ENCODE measurements at places on chromosomes 5 and 9. TPM values are rescaled to one million over a fixed set of nuclear protein-coding genes. Genes with fewer than 3 reads are reported as not detected.

Gene SLC6A18
- polyA plus RNA-seq: not detected

Gene SMC2
- 5.0 TPM for polyA plus RNA-seq

DNA sequence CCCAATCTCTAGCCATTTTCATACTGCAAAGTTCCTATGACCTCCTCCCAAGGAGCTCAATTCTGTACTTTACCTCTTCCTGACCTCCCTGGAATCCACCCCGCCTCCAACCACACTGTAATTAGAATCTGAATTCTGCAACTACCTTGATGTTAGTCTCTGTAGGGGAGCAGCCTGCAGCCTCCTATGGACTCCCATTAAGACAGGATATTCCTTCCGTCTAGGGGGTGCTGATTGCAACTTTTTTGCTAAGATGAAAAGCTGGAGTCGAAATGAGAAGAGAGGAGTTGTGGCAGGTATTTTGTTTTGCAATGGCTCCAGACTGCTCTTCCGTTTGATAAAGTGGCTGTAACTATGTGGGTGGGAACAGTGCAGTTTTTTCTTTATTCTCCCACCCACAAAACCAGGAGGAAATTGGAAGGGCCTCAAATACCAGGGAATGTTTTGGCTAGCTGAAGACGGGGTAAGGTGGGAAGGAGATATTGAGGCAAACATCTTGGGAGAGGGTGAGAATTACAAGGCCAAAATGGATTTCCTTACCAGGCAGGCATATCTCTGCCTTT, 23.8 kb downstream of the ANXA2R start:
- DNase-seq: no peak

DNA sequence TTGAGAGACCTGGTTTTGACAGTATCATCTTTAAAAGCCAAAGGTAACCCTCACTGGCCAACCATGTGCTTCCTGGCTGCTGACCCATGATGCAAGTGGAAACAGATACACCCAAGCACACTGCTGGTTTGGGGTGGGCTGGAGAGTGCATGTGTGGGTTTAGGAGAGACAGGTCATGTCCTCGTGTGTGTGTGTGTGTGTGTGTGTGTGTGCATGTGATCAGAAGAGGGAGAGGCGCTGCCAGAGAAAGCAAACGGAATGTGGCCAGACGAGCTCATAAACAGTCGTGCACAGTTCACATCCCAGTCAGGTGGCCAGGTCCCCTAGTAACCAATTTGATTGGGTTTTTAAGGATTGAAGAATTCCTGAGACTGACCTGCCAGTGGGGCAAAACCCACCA, 112.8 kb upstream of the ICE1 start:
- no peak for DNase-seq

DNA sequence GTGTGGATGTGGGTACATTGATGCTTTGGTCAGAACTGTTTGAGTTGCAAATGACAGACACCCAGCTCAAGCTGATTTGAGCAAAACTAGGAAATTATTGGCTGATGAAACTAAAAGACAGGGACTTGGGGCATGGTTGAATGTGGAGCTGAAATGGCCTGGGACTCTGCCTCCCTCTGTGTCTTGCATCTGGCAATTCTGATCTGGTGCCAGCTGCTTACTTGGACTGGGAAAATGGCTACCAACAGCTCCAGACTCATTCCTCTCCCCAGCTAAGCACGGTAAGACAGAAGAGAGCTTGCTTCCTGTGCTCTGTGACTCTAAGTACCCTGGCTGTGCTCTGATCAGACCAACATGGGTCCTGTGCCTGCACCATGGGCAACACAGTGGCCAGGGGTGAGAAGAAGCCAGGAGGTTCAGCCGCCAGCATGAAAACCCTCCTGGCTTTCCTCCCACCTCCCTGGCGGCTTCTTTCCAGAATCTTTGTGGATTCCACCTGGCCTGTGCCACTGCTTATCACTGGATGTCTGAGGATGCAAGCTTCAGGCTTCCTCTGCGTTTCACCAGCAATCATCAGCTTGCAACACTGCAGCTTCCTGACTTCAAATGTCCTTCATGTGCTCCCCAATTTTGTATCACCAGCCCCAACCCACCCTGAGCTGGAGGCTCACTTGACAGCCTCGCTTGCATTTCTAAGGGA, 44.1 kb downstream of the C5orf15 start:
- DNase-seq: no peak

- no peak for DNase-seq
Measured at GRCh38 chr9:131138676-131139075, 13.3 kb downstream of the NUP214 start.

DNA sequence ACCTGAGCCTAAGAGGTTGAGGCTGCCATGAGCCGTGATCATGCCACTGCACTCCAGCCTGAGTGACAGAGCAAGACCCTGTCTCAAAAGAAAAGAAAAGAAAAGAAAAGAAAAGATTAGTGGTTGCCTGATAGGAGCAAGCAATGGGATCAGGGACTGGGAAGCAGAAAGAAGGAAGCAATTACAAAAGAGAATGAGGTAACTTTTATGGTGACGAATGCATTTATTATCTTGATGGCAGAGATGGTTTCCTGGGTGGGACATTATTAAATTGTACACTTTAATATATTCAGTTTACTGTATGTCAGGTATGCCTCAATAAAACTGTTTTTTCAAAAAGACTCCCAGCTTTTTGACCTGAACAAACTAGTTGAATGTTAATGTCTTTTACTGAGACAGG, 7.5 kb upstream of the PFDN1 start:
- DNase-seq: no peak

DNA sequence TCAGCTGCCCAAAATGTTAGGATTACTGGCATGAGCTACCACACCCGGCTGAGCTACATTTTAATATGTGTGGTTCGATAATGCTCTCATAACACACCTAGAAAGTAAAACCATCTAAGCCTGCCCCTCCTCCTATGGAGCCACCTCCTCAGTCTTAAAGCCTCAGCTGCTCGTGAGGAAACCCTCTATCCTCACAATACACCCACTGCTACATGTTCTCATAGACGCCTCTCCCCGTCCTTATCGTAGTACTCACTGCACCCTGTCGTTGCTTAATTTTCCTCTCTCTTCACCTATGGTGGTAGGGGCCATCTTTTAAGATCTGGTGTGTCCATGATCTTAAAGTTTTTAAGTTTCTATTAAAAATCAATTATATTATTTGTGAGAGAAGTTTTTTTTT, 72.9 kb downstream of the RCL1 start:
- DNase-seq: no peak

- DNase-seq: no peak
Measured at GRCh38 chr9:1400983-1401382, 350.8 kb downstream of the DMRT2 start.

GRCh38 chr5:74370168-74370567, 270.4 kb downstream of the ENC1 start:
- no peak for DNase-seq

Gene SLCO6A1
- polyA plus RNA-seq: not detected

DNA sequence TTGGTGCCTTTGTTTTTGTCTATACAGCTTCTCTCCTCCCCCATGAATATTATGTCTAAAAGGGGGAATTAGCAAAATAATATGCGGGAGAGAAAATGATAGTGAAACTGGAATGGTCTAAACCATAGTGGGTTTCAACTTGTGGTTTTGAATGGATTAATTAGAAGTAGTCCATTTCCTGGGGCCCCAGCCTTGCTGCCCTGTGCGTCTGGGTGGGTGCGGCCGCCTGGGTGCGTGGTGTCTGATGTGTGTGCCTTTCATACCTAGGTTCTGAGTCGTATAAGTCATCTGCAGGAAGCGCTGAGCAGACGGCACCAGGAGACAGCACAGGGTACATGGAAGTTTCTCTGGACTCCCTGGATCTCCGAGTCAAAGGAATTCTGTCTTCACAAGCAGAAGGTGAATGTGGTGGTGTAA, 120.0 kb upstream of the CACNA1B start:
- no peak for DNase-seq

- no peak for DNase-seq
Measured at GRCh38 chr5:89983216-89983615, 426.3 kb downstream of the CETN3 start.

GRCh38 chr5:69268899-69269298, 34.2 kb downstream of the CDK7 start:
- DNase-seq: no peak

DNA sequence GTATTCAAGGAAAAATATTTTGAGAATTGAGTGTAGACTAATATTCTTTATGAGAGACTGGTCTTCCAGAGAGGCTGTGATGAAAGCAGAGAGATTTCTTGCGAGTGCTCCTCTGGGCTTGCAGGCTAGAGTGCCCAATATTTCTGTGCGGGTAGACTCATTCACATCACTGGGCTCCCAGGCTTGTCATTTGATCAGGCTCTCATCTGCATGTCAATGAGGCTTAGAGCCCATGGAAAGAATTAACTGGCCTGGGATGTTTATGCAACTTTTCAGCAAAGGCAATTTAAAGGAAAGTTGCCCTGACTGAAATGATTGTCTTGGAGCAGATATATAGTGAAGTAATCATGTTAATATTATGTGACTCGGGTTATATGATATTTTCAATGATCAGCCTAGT, 42.3 kb downstream of the SNCAIP start:
- no peak for DNase-seq

DNA sequence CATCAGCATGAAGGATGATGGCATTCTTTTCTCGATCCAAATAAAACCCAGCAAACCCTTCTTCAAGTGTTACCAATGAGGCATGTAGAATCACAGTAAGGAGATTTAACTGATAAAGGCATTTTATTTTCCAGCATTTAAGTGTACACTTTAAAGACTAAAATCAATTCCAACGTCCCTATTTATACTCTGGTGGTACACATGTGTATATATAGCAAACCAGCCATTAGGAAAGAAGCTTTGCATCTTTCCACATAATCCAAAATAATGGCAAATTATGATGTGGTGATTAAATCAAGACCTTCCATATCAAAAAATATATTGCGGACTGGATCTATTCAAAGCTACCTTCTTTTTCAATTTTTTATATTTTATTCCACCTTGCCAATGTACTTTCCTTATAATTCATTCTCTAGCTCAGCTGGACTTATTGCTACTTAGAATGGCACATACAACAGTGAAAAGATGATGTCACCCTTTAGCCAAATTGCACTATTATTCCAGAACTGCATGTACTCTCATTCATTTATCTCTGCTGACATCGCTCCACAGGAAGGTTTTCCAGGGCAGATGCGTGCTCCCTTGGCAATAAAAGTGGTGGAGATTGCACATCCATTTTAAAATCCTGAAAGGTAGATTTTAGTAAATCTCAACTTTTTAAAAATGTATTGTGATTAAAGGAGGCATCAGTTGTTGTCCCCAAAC, 63.3 kb upstream of the SLC30A5 start:
- no peak for DNase-seq

- no peak for DNase-seq
Measured at GRCh38 chr9:98899408-98900056, 44.2 kb upstream of the COL15A1 start.

DNA sequence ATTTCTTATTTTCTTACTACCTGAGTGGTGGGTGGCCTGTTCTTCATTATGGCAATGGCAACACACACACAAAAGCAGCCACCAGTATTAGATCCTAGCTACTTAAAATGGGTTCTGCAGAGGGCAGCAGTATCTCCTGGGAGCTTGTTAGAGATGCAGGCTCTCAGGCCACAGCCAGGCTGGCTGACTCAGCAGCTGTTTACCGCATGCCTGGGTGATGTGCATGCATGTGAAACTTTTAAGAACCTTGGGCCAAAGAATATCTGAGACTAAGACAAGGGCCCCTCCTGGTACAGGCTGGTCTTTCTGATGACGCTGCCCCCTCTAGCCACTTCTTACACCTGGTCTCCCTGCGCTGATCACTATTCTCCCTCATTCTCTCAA, 399.0 kb downstream of the MED10 start:
- DNase-seq: no peak

Gene RRAGA
- polyA plus RNA-seq: 137 TPM

DNA sequence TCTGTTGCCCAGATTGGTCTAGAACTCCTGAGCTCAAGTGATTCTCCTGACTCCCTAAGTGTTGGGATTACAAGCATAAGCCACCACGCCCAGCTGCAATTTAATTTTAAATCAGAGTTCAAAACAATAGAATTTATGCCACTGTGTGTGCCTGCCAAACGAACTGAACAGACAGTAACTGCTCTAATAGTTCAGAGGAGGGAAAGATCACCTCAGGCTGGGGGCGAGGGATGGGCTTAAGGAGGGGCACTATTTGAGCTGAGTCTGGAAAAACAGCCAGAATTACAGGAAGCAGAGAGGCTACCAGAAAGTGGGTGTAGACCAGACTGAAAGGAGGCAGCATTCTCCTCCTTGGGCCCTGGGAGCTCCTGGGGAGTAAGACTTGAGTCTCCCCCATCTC, 12.2 kb downstream of the NOL6 start:
- no peak for DNase-seq

GRCh38 chr5:153753645-153754432, 263.4 kb downstream of the GRIA1 start:
- no peak for DNase-seq

DNA sequence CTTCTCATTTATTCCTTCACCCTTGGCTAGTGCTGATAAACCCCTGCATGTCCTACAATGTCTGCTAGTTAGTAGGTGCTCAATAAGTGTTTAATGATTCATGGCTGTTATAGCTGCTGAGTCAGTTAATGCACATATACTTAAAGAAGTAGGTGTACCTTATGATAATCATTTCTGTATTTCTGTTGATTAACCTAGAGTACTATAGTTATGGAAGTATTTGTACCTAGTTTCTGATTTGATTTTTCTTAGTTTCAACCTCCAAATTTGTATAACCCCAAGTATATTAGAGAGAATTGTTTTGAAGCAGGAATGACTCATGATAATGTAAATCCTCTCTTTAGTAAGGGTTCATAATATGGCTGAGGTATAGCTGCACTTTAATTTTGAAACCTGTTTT, 8.9 kb downstream of the SMAD5 start:
- no peak for DNase-seq

Gene SAPCD2
- 1.2 TPM for polyA plus RNA-seq

DNA sequence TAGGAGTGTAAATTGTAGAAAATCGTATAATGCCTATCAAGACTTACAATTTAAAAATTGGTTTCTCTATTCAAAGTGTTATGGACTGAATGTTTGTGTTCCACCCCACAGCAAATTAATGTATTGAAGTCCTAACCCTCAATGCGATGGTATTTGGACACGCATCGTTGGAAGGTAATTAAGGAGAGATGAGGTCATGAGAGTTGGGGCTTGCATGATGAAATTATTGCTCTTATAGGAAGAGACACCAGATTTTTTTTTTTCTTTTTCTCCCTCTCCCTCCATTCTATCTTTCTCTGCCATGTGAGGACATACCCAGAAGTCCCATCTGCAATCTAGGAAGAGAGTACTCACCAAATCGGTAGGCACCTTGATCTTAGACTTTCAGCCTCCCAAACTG, 189.2 kb downstream of the MAN2A1 start:
- DNase-seq: no peak

Gene PCDHA9
- 0.01 TPM for polyA plus RNA-seq

Gene CNTNAP3B
- 6.8 TPM for polyA plus RNA-seq

Gene BAAT
- polyA plus RNA-seq: 0.08 TPM

Data from keratinocyte (primary cell).